GM04503 (cell line): ENCODE measurements at places on chromosomes 7 and 10.

DNA sequence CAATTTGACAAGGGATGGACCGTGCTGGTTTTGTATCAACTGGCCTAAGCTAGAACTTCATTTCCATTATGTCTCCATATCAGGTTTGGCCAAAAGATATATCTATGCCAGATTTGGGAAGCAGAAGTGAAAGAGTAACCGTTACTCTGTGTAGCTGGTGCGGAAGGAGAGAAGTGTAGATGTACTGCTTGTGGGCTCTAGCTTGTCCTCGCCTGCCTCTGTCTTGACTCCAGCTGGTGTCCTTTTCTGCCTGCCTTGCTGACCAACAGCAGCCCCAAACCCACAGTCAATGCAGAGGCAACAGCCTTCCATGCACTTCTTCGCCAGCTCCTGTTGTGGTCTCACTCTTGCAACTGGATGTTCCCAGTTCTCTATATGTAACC, 128.5 kb downstream of the KIF20B start:
- DNase-seq: no peak

DNA sequence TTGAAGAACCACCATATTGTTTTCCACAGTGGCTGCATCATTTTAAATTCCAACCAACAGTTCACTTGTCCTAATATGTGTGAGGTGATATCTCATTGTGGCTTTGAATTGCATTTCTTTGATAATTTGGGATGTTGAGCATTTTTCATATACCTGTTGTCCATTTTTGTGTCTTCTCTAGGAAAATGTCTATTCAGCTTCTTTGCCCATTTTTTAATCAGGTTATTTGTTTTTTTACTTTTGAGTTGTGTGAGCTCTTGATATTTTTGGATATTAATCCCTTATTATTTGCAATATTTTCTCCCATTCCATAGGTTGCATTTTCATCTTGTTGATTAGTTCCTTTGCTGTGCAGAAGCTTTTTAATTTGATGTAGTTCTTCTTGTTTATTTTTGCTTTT, 95.1 kb upstream of the CCDC71L start:
- no peak for DNase-seq

- DNase-seq: no peak
Observed at GRCh38 chr7:356087-356486, 66.1 kb downstream of the FOXL3 start.

GRCh38 chr10:114821915-114822443, 399 bp downstream of the FHIP2A start:
- DNase-seq: no peak

DNA sequence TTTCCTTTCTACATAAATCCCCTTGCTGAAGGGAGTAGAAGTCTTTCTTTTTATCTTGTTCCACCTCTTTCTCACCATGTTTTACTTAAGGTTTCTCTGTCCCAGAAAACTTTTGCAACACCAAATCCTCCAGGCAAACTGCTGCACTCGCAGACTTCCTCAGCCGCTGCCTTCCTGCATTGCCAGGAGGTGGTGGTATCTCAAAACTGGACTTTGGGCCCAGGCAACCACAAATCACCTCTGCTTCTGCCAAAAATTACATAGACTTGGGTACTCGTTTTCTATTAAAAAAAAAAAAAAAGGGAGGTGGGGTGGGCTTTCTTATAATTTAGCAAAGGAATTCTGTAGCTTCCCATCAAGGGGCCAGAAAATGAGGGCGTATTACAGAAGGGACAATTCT, 14.7 kb downstream of the INA start:
- no peak for DNase-seq

DNA sequence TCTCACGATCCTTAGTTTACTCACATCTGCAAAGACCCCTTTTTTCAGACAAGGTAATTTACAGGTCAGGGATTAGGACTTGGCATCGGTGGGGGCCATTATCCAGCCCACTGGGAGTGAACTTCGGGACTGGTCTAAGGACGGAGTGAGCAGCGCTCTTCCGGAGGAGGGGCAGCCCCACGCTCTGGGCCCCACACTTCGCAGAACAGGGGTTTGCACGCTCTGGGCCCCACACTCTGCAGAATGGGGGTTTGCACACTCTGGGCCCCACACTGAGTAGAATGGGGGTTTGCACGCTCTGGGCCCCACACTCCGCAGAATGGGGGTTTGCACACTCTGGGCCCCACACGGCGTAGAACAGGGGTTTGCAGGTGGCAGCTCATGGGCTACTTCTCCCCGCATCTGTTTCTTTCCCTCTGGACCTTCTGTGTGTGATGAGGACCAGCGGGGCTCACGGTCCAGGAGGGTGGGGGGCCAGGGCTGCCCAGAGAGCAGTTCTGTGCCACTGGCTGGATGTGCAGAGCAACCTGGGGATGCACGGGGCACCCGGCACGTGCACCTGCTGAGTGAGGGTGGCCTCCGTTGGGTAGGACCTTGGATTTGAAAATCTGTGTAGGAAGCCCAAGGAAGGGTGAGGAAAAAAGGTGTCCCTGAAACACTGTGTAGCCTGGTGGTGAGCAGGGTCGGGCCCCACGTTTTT, 134.8 kb downstream of the WDR37 start:
- DNase-seq: no peak

- no peak for DNase-seq
Observed at GRCh38 chr7:92766461-92767003, 69.8 kb downstream of the CDK6 start.

GRCh38 chr10:62643606-62644587, 160.6 kb upstream of the ADO start:
- no peak for DNase-seq
